ENCODE measurements at places on chromosomes 1 and 21. TPM values are rescaled to one million over a fixed set of nuclear protein-coding genes. Genes with fewer than 3 reads are reported as not detected.

AMIGO1 gene
- total RNA-seq, result 0.15 TPM

ELAVL4 gene
- total RNA-seq, result not detected

SPRR2B gene
- not detected for total RNA-seq

PALMD gene
- total RNA-seq, result not detected

CD1B gene
- not detected for total RNA-seq

BNIPL gene
- total RNA-seq, result 0.74 TPM

ANKRD34A gene
- total RNA-seq, result 4.8 TPM

SLC44A5 gene
- total RNA-seq, result not detected

ATP6V1G3 gene
- not detected for total RNA-seq
